ENCODE measurements at places on chromosomes 3 and 15. TPM values are rescaled to one million over a fixed set of nuclear protein-coding genes. Genes with fewer than 3 reads are reported as not detected.
A peak's percentile ranks its signal among the peaks of the same experiment; 100 is the strongest.

DNA sequence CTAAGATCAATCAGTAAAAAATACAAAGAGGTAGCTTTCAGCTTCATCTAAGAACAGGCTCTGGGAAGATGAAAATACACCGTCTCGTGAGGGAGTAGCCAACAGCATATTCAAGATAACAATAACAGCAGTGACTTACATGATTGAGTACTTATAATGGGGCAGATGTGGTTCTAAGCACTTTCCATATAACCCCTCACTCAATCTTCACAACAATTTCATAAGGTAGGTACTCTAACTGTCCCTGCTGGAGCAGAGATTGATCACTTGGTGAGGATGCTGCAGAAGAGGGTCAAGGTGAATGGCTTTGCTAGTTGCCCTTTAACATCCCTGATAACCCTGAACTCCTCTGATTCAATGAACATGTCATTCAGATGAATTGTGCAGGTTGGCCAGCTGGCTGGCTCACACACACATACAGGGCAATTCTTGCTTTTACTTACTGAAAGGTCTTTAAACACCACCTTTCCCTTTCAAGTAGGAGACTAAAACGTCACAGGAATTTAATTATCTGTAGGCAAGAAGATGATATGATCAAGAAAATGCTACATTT lies 984.2 kb upstream of the CFAP20DC start:
- ATAC-seq, result no peak

- ATAC-seq, result no peak
Measured at GRCh38 chr3:184805351-184806038, 6.5 kb upstream of the VPS8 start.

- ATAC-seq, result no peak
Measured at GRCh38 chr3:129867506-129868124, 25.9 kb downstream of the TMCC1 start.

DNA sequence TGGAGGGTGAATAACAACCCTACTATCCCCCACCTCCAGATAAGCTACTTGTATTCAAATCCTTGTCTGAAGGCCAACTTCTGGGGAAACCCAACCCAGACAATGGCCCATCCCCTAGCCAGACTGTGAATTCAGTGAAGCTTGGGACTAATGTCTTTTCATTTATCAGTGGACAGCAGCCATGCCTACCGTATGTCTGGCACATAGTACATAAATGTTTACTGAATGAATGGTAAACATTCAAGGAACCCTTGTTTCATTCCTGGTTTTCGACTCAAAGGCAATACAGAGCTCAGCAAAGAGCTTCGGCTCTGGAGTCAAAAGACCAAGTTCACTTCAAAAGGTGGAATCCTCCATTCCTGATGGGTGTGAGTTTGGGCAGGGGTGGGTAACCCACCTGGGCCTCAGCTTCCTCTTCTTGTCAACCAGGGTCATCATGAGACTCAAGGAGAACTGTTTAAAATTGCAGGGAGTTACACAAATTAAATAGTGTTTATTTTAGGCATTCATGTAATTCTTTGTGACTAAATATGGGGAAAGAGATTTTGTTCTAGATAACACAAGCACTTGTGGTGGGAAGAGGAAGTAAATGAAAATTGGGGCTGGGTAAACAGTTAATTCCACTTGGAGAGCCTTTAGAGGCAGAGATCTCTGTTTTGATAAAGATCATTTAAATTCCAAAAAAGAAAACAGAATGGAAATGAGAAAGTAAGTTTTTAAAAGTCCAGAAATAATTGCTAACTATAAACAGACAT lies 303.7 kb upstream of the WNT5A start:
- ATAC-seq, result no peak

- peak; percentile 42 for ATAC-seq
Measured at GRCh38 chr3:72481542-72481941, 366.7 kb downstream of the SHQ1 start.

DNA sequence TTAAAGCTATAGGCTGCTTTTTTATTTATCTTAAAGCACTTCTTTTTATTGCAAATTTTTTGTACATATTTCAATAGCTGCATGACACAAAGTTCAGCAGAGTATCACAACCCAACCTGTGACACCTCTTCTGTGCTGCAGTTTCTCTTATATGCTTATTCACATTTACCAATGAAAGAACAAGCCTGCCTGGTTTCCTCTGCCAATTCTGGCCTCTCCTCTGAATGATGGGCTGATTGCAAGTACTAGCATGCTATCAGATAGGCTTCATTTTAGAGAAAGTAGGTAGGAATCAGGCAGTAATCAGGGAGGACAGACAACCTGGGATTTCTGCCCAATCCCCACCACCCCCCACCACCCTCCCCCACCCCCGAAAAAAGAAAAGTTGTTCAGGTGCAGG lies 26.6 kb downstream of the ACKR4 start:
- ATAC-seq, result no peak

GRCh38 chr15:71565631-71566160 lies 244.7 kb upstream of the NR2E3 start:
- no peak for ATAC-seq

DNA sequence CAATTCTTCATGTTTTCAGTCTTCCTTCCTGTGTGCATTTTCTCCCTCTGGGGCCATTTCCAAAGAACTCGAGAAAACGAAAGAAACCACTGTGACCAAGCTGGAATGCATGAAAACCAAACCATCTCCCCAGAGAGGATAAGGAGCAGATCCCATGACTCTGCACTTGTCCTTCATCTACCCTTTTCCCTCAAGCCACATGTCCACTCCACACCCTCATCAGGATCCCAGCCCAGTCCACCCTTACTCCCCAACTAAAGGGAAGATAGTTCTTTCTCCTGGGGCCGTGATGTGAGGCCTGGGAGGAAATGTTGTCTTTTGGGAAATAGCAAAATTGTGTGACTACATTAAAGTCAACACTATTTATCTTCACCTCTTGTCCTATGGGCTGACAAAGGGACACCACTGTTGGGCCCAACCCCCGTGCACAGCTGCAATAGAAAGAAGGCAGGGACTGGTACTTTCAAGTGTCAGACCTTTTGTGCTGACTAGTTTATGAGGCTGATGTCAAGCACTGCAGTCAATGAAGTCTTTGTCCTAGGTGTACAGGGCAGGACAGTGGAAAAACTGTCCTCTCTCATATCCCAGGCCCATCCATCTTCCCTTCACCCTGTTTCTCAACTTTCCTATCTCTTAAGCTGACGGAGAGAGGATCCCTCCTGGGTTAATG lies 487.1 kb upstream of the NR2F2 start:
- ATAC-seq, result no peak

GRCh38 chr3:35183927-35184675 lies 455.2 kb upstream of the ARPP21 start:
- ATAC-seq, result no peak

DNA sequence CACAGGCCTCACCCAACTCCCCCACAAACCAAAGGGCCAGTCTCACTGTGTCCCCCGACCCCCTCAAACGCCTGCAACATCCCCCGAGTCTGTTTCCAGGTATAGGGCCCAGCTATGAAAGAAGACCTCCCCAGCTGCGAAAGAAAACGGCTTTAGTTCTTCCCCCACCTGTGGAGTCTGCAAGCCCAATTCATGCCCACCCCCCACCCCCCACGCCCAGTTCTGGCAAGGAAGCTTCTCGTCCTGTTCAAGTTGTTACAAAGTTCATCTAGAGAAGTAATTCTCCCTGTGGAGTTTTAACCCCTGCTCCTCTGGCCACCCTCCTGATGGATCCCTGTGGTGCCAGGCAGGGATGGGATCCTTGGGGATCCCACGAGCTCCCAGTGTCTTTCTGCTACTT lies 54.4 kb downstream of the CCDC66 start:
- ATAC-seq, result no peak

GRCh38 chr3:146594843-146595482 lies 10.2 kb downstream of the PLSCR5 start:
- no peak for ATAC-seq

DNA sequence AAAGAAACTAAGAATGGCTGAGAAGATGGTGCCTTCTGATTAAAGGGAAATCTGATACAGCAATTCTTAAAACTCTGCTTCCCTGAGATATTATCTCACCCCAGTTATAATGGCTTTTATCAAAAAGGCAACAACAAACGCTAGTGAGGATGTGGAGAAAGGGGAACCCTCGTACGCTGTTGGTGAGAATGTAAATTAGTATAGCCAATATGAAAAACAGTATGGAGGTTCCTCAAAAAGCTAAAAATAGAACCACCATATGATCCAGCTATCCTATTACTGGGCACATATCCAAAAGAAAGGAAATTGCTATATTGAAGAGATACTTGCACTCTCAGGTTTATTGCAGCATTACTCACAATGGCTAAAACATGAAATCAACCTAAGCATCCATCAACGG lies 65.1 kb downstream of the GOLIM4 start:
- no peak for ATAC-seq

DNA sequence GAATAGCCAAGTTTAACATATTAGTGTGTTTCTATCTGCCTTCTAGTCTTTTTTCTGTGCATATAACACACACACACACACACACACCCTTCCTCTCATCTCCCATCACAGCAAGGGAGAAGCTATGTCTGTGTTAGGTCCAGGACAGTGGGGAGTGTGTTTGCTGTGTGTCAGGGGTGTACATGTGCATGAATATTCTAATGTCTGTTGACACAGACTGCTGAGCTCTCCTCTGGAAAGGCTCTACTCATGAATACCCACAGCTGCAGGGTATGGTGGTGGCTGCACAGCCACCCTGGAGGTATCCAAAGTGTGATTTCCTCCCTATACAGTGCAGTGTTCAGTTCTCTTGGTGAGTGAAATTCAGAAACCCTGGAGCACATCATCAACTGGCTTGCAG lies 42.9 kb downstream of the ARNT2 start:
- no peak for ATAC-seq

DNA sequence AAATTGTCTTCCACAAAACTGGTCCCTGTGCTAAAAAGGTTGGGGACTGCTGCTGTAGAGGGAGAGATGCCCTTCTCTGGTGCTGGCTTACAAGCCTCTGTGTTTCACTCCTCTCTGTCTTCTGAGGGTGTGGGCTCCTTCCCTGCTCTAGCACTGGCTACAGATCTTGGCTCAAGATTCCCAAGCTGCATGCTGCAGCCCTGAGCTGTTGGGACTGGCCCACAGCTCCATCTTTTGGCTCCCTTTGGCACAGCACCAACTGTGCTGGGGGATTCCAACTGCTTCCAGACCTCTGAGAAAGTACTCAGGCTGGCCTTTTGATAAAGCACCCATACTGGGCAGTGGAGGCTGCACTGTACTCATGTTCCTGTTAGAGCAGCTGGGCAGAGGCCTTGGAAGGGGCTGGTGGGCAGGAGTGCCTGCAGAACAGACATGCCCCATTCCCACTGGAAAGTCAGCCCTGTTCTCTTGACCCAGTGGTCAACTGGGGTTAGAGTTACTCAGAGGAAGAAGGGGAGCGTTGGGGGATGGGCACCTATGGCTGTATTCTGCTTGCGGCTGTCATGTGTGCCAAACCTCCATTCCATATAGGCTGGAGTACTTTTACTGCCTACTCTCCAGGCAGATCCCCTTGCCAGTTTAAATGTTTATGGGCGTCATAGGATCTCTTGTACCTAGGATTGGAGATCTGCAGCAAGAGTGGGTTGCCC lies 55.7 kb downstream of the GALK2 start:
- no peak for ATAC-seq

GRCh38 chr3:115279939-115280338 lies 132.9 kb upstream of the ZBTB20 start:
- ATAC-seq, result no peak

DNA sequence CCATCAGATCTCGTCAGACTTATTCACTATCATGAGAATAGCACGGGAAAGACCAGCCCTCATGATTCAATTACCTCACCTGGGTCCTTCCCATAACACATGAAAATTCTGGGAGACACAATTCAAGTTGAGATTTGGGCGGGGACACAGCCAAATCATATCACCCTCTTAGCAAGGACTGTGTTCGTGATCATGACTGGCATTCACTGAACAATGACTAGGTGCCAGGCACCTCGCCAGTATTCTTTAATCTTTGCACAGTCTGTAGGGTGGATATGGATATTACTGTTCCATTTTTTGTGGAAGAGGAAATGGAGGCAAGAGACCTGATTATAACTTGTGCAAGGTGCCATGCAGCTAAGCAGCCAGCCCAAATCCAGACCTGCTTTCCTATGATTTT lies 77.5 kb downstream of the IGF1R start:
- no peak for ATAC-seq

DNA sequence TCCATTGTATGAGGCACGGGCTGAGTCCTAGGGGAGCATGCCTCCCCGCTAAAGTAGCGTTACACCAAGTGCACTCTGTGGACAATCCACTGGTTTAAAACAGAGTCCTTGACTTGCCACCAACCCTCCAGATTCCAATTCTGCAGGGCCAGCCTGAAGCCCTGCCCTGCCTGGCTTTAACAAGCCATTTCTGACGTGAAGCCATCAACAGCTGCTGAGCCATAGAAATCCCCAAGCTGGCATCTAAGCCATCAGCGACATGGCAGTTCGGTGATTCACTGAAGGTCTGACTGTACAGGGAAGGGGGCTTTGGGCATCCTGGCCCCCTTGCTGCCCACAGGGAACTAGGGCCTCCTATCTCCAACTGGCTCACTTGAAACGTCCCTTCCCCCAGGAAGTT lies 265.7 kb downstream of the UACA start:
- ATAC-seq, result no peak

DNA sequence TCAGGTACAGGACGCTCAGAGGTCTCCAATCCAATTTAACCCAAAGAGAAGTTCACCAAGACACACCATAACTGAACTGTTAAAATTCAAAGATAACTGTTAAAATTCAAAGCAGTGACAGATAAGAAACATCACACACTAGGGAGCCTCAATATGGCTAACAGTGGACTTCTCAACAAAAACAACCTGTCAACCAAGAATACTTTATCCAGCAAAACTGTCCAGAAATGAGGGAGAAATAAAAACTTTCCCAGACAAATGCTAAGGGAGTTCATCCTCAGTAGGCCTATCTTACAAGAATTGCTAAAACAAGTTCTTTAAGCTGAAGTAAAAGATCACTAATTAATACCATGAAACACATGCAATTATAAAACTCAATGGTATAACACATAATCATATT lies 36.3 kb upstream of the MYLK start:
- ATAC-seq, result no peak

- no peak for ATAC-seq
Measured at GRCh38 chr15:38049891-38050290, 115.5 kb downstream of the TMCO5A start.

The ALDH1A3 gene
- not detected for total RNA-seq

The ECE2 gene
- total RNA-seq, result not detected

The SLC2A2 gene
- not detected for total RNA-seq

The PPM1M gene
- 84.6 TPM for total RNA-seq

The CDHR4 gene
- total RNA-seq, result 0.40 TPM

Measured in activated T-helper 17 cell treated with anti-CD3 and anti-CD28 coated beads, Interleukin-2, amount 50 U/mL, for 72 hours (primary cell).